Camera-type eye (tissue), 1 donor: ENCODE measurements at places on chromosomes 3 and 15. TPM values are rescaled to one million over a fixed set of nuclear protein-coding genes. Genes with fewer than 3 reads are reported as not detected.

Gene SFMBT1
- 25.1 TPM for total RNA-seq

Gene CIB1
- total RNA-seq, result 8.6 TPM

Gene ACTC1
- total RNA-seq, result 136 TPM

Gene ISLR
- total RNA-seq, result 61.2 TPM

Gene GOLGA6A
- 0.49 TPM for total RNA-seq

Gene C2CD4A
- total RNA-seq, result not detected

Gene HESX1
- 1.9 TPM for total RNA-seq

Gene HDC
- 3.8 TPM for total RNA-seq

Gene ZNF592
- total RNA-seq, result 17.2 TPM

Gene GABRR3
- total RNA-seq, result 25.8 TPM

Gene RGMA
- 13.7 TPM for total RNA-seq

Gene TF
- total RNA-seq, result 1,294 TPM

Gene SLC28A1
- 0.16 TPM for total RNA-seq

Gene ACAN
- 44.0 TPM for total RNA-seq
